ENCODE measurements at places on chromosomes 11 and 22. TPM values are rescaled to one million over a fixed set of nuclear protein-coding genes. Genes with fewer than 3 reads are reported as not detected.

- no peak for DNase-seq
Measured at GRCh38 chr22:37018815-37019308, 385 bp downstream of the TST start.

GRCh38 chr22:21764038-21764804 lies 28.6 kb upstream of the YPEL1 start:
- DNase-seq = no peak

OR8D1 gene
- not detected for total RNA-seq

DNA sequence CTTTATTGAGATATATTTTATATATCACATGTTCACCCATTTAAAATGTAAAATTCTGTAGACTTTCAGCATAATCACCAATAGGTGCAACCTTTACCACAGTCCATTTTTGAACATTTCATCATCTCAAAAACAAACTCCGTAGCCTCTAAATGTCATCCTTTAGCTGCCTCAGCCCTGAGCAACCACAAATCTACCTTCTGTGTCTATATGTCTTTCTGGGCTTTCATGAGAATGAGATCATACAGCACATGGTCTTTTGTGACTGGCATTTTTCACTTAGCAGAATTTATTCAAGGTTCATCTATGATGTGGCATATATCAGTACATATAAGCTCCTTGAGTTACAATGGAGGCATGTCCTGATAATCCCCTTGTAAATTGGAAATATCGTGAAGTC lies 320.5 kb downstream of the ETS1 start:
- no peak for DNase-seq

Measured in activated CD4-positive, alpha-beta T cell treated with anti-CD3 and anti-CD28 coated beads, Interleukin-2, amount 10 ng/mL, durations not matched to agents 7 days and 5 days (primary cell).